ENCODE measurements at places on chromosomes 6 and 20. TPM values are rescaled to one million over a fixed set of nuclear protein-coding genes. Genes with fewer than 3 reads are reported as not detected.

Gene FOXC1
- 36.5 TPM for total RNA-seq

Gene HLA-A
- total RNA-seq, result 530 TPM

Gene PTK6
- total RNA-seq, result 0.12 TPM

Gene OPN5
- total RNA-seq, result 1.1 TPM

Gene C6orf52
- total RNA-seq, result 0.66 TPM

Measured in aortic smooth muscle cell (primary cell).